ENCODE measurements at places on chromosomes 1 and 21. TPM values are rescaled to one million over a fixed set of nuclear protein-coding genes. Genes with fewer than 3 reads are reported as not detected.

The VAV3 gene
- not detected for total RNA-seq

The NTMT2 gene
- not detected for total RNA-seq

The BARHL2 gene
- not detected for total RNA-seq

The CDC7 gene
- total RNA-seq = 15.5 TPM

The CD84 gene
- not detected for total RNA-seq

The GCSAML gene
- not detected for total RNA-seq

The FABP3 gene
- total RNA-seq = 44.2 TPM

The C1orf56 gene
- total RNA-seq = 0.82 TPM

The FAM177B gene
- not detected for total RNA-seq

The PALMD gene
- total RNA-seq = 6.0 TPM

The LCE1A gene
- not detected for total RNA-seq

The MYBPH gene
- 0.08 TPM for total RNA-seq

The KANK4 gene
- total RNA-seq = 0.09 TPM

The SLC25A34 gene
- 0.65 TPM for total RNA-seq

The OPRD1 gene
- not detected for total RNA-seq

The GPR52 gene
- total RNA-seq = 2.9 TPM

The ABCG1 gene
- total RNA-seq = 0.08 TPM

The TTC13 gene
- total RNA-seq = 15.1 TPM

The HAO2 gene
- not detected for total RNA-seq

The SVBP gene
- total RNA-seq = 32.1 TPM

The PPIAL4G gene
- total RNA-seq = not detected

The ZNF669 gene
- total RNA-seq = 9.4 TPM

The LORICRIN gene
- not detected for total RNA-seq

The DNASE2B gene
- total RNA-seq = not detected

The CYYR1 gene
- total RNA-seq = not detected

The LCK gene
- total RNA-seq = not detected

The DMBX1 gene
- not detected for total RNA-seq

The SYT14 gene
- 0.08 TPM for total RNA-seq

The ASCL5 gene
- total RNA-seq = not detected

The LRRC71 gene
- not detected for total RNA-seq

The DYNLT5 gene
- 1.4 TPM for total RNA-seq

The PRKAA2 gene
- 0.16 TPM for total RNA-seq

The GUCA2A gene
- total RNA-seq = not detected

The CYP4Z1 gene
- not detected for total RNA-seq

The NT5C1A gene
- total RNA-seq = not detected

The HSPB7 gene
- total RNA-seq = 8.9 TPM

The LCE6A gene
- not detected for total RNA-seq

The CNTN2 gene
- total RNA-seq = not detected

The CA6 gene
- not detected for total RNA-seq

The OR14K1 gene
- total RNA-seq = not detected

The KIF2C gene
- total RNA-seq = 1.1 TPM

The RGS8 gene
- not detected for total RNA-seq

The CELA3B gene
- total RNA-seq = not detected

The KCNE2 gene
- not detected for total RNA-seq

All from fibroblast of the aortic adventitia (primary cell).